Stimulated activated CD4-positive, alpha-beta T cell treated with anti-CD3 and anti-CD28 coated beads, Interleukin-2, amount 100 ng/mL, for 4 hours (primary cell): ENCODE measurements at places on chromosomes 11 and 22.

- DNase-seq = no peak
Observed at GRCh38 chr11:19116276-19116970, 545 bp upstream of the ZDHHC13 start.

DNA sequence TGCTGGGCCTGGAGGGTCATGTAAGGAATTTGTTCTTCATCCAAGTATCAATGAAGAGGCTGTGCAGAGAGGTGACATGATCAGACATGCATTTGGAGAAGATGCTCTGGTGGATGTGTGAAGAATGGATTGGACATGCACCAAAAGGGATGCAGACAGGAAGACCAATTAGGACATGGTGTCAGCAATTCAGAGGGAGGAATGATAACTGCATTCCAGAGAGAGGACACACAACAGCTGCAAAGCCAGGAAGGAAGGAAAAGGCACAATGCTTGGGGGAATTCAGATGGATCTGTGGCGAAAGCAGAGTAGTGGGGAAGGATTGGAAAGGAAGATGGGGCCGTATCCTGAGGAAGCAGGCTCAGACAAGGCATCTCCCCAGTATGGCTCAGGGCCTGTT, 5.2 kb upstream of the ARRB1 start:
- no peak for DNase-seq

DNA sequence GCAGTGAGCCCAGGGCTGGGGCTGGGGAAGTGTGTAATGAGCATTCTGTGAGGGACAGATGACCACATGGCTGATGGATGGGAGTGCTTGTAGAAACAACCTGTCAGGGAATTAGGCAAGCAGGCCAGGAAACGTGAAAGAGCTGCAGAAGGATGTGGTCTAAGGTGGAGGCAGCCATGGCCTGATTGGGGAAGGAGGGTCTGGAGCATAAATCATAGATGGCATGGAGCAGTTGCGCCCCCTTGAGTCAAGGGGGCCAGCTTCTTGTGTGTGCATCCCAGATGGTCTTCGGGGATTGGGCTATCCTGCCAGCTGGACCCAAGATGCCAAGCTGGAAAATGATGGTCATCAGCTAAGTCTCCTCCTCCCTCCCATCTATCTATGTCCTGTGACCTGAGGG, 119.4 kb upstream of the CLPB start:
- DNase-seq = no peak

GRCh38 chr22:27518531-27519340, 282.8 kb downstream of the MN1 start:
- DNase-seq = no peak

GRCh38 chr11:100632941-100633452, 54.1 kb upstream of the ARHGAP42 start:
- DNase-seq = no peak

DNA sequence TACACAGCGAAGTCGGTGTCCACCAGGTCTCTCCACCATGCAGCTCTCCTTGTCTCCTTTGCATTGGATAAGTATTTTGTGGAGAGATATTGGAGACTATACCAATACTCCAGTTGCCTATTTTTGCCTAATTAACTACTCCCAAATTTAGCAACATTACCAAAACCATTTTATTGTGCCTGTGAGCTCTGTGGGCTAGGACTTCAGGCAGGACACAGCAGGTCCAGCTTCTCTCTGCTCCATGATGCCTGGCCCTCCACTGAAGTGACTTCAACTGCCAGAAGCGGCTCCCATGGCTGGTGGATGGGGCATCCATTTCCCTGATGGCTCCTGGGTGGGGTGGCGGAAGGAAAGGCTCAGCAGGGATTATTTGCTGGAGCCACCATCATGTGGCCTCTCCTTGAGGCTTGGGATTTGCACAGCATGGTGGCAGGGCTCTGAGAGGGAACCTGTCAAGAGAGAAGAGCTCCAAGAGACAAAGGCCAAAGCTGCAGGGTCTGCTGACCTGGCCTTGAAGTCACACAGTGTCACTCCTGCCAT, 36.9 kb upstream of the MAPK1 start:
- DNase-seq = no peak

- no peak for DNase-seq
Observed at GRCh38 chr11:44383246-44383645, 73.3 kb upstream of the ALX4 start.

GRCh38 chr22:42720263-42721044, at the start of gene A4GALT:
A4GALT (minus strand) TSS chr22:42720870; CDS start chr22:42693951, 26,919 bp downstream.
- DNase-seq = no peak

DNA sequence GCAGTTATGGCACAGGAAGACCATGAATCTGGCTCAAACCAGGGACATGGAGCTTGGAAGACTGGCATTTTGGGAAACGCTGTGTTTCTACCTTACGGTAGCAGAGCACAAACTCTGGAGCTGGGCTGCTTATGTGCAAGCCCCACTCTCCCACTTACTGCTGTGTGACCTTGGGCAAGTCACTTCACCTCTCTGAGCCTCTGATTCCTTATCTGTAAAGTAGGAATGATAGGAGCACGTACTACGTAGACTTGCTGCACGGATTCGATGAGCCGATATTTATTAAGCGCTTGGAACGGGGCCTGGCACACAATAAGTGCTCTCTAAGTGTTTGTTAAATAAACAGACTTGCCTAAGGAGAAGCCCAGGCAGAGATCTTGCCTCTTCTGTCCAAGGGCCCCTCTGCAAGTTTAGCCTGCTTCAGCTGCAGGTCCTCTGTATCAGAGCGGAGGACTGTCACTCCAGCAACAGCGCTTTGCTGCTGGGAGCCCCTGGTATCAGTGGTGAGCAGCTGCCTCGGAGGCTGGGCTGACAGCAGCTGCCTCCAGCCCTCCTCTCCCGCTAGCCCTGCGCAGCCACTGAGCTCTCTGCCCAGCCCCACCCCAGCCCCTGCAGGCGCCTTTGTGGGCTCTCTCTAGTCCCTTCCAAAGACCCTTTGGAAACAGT, 96.9 kb upstream of the ANO1 start:
- no peak for DNase-seq

- DNase-seq = no peak
Observed at GRCh38 chr22:36871669-36872081, 10.9 kb downstream of the NCF4 start.

- no peak for DNase-seq
Observed at GRCh38 chr11:65868907-65869306, 3.7 kb downstream of the EFEMP2 start.

DNA sequence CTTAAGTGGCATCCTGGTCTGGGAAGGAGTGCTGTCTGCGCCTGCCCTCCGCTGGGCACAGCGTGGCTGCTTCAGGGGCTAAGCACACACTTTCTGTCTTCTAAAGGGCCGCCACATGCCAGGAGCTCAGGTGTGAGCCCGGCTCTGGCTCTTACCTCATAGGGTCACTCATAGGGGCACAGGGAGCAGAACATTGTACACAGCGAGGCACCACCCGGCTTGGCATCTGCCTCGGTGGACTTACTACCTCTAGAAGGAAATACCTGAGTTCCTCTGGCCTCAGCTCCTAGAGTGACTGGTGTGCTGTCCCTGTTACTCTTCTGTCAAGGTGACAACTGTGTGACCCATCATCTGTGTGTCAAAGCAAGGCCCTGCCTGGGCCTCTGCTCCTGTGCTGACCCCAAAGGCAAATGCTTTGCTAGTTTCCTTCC, 13.4 kb downstream of the NEAT1 start:
- DNase-seq = no peak

DNA sequence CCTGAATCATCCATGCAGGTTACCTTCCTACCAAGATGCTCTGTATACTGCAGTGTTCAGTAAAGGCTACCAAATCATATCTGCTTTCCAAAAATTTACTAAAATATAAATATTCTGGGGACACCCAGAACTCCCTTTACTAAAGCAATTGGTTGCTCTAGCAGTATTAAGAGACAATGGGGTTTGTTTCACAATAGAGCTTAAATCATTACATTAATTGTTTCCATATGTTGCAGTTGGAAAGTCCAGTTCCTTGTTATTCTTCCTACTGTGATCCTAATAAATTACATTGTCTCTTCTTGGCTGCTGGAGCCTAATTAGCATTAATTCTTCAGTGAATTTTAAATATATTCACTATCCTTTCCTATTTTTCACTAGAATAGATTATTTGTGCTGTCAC, 316.0 kb upstream of the MTNR1B start:
- DNase-seq = no peak

GRCh38 chr11:75560644-75561043, 1.4 kb upstream of the SERPINH1 start:
- DNase-seq = no peak

- no peak for DNase-seq
Observed at GRCh38 chr11:74809801-74810200, 61.2 kb downstream of the RNF169 start.

- DNase-seq = no peak
Observed at GRCh38 chr11:46075168-46075567, 46.1 kb downstream of the PHF21A start.

DNA sequence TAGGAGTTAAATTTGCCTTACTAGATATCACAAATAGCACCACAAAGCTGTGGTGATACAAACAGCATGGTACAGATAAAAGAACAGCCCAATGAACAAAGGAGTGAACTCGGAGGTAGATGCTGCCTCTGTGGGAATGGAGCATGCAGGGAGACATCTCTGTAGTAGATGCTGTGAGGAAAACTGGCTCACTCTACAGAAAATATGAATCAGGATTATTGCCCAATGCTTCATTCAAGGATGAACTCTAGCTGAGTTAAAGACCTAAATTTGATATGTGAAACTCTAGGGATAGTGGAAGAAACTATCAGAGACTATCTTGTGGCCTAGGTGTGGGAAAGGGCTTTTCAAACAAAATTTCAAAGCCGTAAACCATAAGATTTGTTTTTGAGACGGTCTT, 15.3 kb upstream of the CAPN5 start:
- no peak for DNase-seq

GRCh38 chr11:78493413-78493975, 75.9 kb upstream of the GAB2 start:
- DNase-seq = no peak

DNA sequence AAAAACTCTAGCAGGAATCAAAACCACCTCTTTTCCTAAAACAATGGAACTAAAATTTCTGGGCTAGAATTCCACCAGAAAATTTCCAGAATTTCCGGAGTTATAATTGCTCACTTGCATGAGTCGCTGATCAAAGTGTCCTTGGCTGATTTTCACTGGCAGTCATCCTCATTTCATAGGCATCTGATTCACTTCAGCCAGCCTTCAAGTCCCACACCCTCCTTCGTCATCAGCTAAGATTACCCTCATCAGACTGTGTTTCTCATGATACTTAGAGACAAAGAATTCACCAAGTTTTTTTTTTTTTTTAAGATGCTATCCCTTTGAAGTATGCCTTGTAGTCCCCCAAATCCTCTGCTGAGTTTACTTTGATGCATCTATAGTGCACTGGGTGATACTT, 71.5 kb upstream of the RAB38 start:
- no peak for DNase-seq

DNA sequence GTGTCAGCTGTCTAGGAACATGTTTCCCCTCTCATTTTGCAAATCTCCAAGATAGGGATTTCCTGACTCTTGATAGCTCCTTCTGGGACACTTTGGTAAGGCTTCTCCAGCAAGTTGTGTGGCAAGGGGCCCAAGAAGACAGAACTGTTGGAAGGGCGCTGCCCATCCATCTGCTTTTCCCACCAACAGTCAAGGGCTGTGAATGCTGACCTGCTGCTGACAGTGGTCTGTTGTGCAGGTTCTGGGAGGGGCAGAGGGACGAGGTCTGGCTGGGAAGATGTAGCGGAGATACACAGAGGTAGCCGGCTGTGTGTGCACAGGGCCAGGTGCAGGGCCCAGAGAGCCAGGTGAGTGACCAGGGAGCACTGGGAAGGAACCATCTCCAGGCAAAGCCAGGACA, 12.2 kb downstream of the BCR start:
- DNase-seq = no peak

GRCh38 chr22:26395926-26396325, 33.1 kb upstream of the ASPHD2 start:
- no peak for DNase-seq

DNA sequence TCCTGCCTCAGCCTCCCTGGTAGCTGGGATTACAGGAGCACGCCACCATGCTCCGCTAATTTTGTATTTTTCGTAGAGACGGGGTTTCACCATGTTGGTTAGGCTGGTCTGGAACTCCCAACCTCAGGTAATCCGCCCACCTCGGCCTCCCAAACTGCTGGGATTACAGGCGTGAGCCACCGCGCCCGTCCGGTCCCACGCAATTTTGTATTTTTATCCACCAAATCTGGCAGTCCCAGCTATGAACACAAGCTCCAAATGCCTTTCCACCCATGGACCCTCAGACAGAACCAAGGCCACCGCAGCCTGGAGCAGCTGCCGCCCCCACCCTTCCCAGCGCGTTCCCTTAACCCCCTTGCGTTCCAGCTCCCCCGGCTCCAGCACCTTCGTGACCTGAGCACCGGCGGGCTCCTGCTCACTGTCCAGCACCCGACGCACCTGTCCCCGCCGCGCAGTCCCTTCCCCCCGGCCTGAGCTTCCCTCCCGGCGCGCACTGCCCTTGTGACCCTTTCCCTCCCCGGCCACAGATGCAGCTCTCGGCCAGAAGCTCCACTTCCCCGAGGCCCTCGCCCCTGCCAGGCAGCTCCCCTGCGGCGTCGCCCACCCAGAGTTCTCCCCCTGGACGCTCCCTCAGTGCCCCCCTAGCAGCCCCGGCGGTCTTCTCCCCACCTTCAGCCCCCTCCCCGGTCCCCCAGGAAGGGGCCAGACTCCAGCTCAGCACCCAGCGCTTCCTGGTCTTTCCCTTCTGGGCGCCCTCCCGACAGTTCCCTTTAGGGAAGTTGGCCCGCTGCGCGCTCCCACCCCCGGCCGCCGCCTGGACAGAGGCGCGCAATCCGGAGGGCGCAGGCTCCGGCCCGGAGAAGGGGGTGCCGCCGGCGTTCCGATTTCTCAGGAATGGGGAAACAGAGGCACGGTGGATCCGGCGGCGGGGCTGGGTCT, 5.6 kb upstream of the ZBED4 start:
- no peak for DNase-seq

GRCh38 chr11:33920838-33921613, 29.1 kb upstream of the LMO2 start:
- no peak for DNase-seq

GRCh38 chr22:48188231-48188721, 1425.8 kb downstream of the TBC1D22A start:
- DNase-seq = no peak

DNA sequence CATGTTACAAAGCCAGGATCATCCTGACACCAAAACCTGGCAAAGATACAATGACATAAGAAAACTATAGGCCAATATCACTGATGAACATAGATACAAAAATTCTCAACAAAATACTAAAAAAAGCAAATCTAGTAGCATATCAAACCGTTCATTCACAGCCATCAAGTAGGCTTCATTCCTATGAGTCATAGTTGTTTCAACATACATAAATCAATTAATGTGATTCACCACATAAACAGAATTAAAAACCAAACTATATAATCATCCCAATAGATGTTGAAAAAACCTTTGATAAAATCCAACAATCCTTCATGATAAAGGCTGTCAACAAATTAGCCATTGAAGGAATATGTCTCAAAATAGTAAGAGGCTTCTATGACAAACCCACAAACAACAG, 1007.2 kb upstream of the RAG2 start:
- DNase-seq = no peak

GRCh38 chr11:86482692-86483091, 108.0 kb downstream of the CCDC81 start:
- no peak for DNase-seq
